ENCODE measurements at places on chromosomes 3 and 15.

- DNase-seq, result no peak
These were observed 172.0 kb downstream of the MTHFS start for GRCh38 chr15:79724804-79725203.

GRCh38 chr3:55654123-55654760, 167.1 kb upstream of the WNT5A start:
- peak; percentile 49 for DNase-seq

DNA sequence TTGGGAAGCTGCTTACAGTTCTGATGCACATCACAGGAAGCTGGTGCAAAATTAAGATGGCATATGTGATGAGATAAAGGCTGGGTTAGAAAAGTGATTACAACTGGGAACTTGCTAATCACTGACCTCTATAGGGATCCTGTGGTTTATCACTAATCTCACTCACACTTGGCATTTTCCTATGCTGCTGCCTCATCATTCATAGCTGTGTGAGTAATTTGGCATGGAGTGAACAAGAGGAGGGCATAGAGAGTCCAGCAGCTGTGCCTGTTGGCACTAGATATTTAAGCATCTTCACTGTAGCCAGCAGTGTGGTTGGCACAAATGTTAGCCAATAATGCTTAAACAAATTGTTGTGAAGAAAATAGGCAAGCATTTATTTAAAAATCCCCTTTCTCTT, 217.7 kb upstream of the CGNL1 start:
- no peak for DNase-seq

DNA sequence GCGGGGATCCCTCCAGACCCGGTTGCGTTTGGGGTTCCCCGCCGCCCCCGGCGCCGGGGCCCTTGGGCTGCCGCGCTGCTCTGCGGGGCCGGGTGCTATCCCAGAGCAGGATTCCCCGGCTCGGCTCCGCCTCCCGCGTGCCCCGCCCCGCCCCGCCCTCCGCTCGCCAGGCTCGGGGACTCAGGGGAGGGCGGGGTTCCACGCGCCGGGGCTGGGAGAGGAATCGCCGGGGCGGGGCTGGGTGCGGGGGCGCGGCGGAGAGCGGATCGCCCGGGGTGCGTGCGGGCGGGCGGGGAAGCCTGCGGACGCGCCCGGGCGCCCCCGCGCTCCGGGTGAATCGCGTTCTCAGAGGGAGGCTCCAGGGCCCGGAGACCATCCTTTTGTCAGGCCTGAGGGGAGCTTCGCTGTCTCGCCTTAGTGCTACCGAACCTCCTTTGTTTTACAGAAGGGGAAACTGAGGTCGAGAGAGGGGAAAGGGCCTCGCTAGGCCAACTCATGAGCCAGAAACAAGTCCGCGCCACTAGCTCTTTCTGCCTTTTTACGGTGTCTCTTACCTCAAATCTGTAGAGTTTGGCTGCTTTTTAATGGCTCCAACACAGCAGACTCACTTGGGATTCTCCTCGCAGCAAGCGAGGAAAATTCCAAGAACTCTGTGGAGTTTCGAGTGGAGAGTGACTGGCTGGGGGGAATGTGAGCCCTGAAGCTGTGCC, at the start of gene TMEM158:
Gene TMEM158 (minus strand): TSS at position 82 of the 710 bp plus-strand sequence. CDS start 260 bp downstream, outside the sequence.
- DNase-seq, result no peak

DNA sequence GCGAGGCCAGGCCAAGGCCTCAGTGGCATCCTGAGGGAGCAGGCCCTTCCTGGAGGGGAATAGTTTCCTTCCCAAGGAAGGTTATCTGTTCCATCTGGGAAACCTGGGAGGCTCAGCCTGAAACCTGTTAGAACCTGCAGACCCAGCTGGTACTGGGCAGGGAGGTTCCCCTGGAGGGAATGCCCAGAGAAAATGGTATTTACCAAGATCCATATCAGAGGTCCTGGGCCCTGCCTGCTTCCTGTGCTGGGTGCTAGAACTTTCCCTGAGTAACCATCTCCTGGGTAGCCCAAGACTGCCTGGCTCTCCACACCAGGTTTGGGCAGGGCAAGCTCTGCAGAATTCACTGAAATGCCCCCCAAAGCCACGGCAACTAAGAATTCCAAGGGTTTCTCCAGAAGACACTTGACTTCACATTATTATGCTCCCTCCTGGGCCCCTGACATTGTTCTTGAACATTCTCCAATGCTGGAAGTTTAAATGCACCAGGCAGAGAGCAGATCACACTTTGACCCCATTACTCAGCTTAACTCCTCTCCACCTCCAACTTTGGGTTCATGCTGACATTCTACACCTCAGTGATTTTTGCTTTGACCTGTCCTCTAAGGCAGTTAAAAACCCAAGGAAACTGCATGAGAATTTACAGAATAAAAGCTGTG, 2.0 kb downstream of the CA12 start:
- no peak for DNase-seq

- no peak for DNase-seq
These were observed 177.9 kb upstream of the DPH6 start for GRCh38 chr15:35723852-35724251.

GRCh38 chr3:66693461-66694031, 192.7 kb upstream of the LRIG1 start:
- no peak for DNase-seq

DNA sequence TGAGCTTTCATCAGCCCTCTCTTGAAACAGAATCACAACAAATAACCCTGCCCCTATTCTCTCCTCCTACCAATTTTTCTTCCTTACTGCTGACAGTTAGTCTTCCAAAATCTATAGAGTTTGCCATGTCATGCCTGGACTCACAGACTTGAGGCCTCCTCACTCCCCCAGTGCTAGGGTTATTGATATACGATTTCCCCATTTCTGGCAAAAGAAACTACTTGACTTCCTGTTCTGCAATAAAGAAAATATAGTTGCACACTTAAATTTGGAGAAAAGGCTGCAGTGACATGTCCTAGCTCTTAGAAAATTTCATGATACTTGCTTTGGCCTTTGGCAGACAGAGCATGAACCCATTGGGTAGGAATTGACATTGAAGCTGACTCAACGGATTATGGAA, 75.9 kb downstream of the CYP19A1 start:
- DNase-seq, result no peak

DNA sequence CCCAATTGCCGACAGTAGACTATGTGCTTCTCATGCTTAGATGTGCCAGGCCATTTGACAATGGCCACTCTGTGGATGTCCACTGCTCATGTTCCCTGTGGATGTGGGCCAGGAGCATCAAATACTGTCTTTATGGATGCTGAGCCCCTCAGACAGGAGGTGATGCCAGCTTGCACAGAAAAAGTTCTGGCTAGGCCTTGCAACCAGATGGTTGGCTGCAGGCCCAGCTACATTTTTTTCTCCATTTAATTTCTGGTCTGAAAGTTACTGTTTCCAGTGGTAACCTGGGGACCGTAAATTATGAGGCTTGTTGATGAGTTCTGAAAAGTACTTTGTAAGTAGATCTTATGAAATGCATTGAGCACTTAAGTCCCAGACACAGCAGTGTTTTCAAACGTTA, 228.5 kb downstream of the CHL1 start:
- no peak for DNase-seq

DNA sequence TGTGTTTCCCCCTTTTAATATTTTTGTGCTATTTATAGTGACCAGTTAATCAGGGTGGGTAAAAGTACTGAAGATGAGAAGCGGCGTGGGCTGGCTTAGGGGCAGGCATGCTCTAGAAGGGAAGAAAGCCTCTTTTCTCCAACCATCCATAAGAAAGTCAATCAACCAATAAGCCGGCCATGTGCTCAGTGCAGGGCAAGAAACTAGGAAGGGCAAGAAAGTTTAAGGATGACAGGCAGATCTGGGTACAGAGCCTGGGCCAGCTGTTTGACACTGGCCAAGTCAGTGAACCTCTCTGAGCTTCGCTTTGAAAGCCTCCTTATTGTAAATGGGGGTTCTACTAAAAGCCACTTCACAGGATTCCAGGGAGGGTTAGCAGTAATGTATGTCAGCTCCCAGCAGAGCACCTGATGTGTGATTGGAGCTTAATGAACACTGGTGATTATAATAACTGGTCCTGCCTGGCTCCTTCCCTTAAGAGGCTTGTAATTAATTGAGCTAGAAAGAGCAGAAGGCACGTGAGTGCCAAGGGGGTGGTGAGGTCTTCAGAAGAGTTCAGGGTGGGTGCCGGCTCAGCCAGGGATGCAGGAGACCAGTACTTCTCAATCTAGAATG, 5.7 kb upstream of the CHRNA3 start:
- DNase-seq, result peak; percentile 31

- no peak for DNase-seq
These were observed 778 bp downstream of the MTMR10 start for GRCh38 chr15:30990446-30991254.

GRCh38 chr15:99485992-99486370, 79.8 kb upstream of the MEF2A start:
- no peak for DNase-seq

DNA sequence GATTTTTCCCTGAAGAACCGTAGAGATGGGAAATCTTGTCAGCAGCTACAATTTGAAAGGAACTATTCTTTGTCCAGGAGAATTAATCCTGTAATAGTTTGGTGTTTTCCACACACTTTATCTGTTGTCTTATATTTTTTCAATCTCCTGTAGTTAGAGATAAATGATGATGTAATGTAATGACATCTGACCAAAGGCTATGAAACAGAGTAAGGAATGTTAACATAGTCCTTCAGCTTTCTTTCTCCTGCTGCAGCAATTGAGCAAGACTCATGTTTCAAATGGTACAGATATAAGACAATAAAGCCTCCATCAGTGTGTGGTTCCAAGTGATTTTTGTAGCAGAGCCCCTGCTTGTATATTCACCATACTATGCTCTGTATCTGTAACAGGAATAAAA, 1028.4 kb downstream of the SI start:
- no peak for DNase-seq

- DNase-seq, result no peak
These were observed 19.5 kb downstream of the PRKCD start for GRCh38 chr3:53180305-53181023.

DNA sequence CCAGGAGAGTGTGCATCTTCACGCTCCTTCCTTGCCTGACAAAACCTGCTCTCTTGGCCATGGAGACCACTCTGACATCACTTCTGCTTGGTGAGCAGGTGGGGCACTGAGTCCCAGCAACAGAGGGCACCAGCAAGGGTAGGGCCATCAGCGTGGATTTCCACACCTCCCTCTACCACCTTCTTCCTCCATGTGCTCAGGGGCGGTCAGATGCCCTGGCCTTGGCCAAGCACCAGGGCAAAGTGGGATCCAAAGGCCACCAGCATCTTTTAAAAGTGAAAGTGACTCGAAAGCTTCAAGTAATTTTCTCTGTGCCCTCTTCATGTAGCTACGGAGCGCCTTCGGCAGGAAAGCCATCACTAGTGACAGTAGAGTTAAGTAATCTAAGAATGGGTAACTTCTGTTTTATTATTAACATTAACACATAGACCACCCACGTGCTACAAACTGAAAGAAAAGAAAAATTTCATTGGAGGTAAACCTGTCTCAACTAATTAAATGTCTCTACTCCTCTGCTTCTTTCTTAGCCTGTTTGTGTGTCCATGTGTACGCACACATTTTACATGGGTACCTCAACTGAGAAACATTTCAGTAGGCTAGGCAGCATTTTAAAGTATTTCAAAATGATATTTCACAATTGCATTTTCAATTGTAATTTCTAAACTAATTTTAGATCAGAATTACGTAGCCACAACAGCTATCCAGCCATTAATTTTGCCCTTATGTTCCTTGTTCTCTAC, 57.9 kb downstream of the CHSY1 start:
- no peak for DNase-seq

DNA sequence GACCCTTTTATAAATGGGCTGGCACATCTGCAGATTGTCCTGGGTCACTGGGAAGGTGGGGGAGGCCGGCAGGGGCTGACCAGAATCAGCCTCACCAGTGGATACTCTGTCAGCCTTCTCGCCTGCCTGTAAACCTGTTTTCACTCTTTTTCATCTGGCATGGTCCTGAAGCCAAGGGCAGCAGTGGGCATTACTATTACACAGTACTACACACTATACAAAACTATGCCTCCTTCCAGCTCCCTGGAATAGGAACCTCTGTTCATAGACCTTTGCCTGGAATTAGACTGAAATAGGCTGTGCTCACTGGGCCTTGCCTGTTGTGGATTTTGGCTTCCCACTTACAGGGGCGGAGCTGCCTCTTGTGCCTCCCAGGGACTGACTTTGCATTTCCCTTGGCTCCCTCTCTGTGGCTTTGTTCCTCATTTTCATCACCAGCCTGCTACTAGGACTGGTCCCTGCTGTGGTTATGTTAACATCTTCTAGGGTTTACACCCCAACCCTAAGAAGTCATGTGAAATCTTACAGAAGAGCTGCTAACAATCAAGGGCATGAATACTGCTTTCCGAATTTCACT, 120.7 kb downstream of the FNDC3B start:
- no peak for DNase-seq

GRCh38 chr3:159724627-159725026, 264.0 kb upstream of the IL12A start:
- DNase-seq, result no peak

DNA sequence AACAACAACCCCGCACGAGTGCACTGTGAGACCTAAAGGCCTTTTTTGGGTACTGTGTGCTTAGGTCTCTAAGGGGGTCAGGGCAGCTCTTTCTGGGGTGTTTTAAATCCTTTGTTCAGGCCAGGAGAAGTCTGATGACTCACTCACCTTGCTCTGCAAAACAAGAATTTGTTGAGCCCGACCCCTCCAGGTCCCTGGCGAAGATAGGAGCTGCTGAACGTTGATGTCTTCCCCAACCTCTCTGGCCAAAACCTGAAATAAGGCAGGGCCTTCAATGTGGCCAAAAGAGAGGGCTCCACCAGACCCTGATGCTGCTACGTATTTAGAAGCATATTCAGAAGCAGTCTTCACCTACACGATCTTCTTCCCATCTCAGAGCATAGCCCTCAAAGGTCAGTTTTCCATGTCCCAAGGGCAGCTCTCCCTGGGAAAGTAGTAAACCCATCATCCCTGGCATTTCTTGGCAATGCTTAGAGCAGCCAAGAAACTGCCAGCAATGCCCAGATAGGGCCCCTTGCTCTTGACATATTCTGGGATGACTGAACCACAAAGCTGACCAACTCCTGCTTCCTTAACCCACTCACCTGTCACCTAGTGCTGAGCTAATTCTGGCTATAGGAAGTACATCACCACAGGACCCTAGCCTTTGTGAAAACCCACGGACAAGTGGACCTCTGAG, 27.1 kb downstream of the CCDC13 start:
- no peak for DNase-seq

- no peak for DNase-seq
These were observed 34.0 kb upstream of the GRIP2 start for GRCh38 chr3:14574183-14574582.

DNA sequence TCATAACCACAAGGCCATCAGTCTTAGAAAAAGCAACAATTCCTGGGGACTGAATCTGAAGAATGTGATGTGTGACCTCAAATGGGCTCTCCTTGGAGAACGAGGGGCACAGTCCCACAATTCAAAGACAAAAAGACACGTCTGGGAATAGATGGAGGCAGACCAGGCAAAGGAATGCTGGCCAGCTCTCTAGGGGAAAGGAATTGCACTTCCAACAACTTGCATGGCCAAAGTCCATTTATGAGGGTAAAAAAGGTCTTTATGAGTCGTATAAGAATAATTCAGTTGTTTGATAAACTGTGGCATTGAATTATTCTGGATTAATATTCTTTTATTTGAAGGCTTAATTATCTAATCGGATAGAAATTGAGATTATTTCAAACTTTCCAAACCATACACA, 180.5 kb upstream of the FEZF2 start:
- DNase-seq, result no peak

- DNase-seq, result no peak
These were observed 14.7 kb upstream of the HDC start for GRCh38 chr15:50280271-50280670.
